ENCODE measurements at places on chromosomes 7 and 10.

GRCh38 chr10:99487125-99487807, 45.5 kb upstream of the NKX2-3 start:
- DNase-seq, result no peak

DNA sequence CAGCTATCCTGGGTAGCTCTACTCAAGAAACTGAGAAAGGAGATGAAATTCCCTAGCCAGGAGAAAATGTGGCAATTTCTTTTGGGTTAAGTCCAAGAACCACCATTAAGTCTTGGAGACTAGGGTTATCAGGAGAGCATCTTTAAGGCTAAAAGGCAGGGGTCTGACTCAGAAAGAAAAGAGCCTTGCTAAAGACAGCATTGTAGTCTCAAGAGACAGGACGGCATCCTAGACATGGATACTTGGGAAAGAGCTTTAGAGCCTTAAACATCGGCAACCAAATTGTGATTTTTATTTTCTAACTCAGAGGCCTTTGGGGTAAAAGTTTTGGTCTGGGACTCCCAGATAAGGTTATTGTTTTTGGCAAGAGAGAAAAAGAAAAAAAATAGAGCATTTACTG, 83.1 kb downstream of the FAS start:
- DNase-seq, result no peak

DNA sequence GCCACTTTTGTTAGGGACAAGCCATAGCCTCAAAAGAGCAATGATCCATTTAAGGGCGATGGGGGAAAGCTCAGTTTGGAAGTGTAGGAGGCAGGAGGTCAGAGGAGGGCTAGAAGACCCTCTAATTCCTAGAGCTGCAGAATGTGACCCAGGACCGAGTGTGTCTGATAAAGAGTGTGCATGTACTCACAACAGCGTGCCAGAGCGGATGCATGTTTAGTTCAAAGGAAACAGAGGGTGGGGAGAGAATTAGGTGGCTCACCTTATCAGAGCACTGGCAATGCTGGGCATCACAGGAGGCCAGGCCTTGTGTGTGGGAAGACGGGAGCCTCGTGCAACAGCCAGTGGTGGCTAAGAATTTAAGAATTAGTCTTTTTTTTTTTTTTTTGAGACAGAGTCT, 133.9 kb upstream of the COBL start:
- no peak for DNase-seq

- peak; percentile 34 for DNase-seq
Measured at GRCh38 chr10:21364196-21365114, 161.0 kb downstream of the SKIDA1 start.

DNA sequence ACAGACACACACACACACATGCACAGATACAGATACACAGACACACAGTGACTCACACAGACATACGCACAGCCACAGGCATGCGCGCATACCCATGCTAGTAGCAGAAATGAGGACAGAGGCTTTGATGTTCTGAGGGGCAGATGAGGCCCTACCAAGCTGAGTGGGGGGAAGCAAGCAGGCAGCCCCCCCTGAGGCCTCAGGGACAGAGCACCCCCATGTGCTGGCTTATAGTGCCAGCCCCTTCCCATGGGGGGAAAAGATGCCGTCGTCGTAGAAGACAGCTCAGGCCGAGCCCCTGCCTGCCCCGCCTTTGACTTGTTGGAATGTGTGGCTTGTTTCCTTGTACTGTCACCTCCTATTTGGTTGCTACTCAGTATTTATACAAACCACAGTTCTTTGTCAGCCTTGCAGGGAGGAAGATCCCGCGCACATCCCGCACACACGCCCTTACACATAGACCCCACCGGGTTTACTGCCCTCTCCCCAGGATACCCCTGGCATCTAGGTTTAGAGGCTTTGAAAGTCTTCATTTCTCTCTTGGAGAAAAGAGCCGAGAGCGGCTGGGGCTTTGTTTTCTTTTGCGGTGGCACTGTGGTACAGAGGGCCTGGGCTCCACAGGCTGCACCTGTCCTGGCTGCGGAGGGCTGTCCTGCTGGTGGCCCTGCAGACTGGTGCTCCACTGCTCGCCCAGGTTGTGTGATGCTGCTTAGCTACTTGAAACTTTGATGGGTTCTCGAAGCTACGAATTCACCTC, 112.5 kb downstream of the DOCK1 start:
- DNase-seq, result no peak

DNA sequence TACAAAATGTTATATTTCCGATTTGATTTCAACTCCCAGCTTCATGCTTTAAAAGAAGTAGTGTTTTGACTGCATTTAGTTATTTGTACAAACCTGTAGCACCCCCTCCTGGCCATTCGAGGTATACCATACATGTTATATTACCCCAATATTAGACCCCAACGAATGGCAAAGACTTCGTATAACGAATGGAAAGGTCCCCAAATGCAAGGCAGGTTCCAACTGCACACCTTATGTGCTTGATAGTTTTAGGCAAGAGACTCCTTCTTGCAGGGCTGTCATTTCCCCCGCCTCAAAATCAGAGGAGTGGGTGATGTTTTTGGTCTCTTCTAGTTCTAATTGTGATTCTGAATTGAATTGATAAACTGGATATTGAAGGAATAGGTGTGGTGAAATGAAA, 101.1 kb upstream of the TARP start:
- peak; percentile 64 for DNase-seq

- peak; percentile 11 for DNase-seq
Measured at GRCh38 chr7:91941450-91941849, 788 bp downstream of the AKAP9 start.

DNA sequence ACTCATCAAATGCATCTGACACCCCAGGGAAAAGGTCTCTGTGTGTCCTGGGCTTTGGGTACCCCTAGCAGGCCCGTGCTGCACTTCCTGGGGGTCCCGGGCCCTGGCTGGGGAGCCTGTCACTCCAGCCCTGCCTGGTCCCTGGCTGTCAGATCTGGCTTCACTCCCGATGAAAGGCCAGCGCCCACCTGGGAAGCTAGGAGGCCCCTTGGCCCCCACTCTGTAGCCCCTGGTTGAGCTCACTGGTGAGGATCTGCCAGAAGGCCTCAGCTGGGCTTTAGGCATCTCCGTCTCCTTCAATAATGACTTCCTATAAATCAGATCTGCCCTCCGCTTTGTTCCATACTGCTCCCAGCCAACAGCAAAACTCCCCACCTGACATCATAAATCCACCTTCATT, 64.0 kb downstream of the GOLGA7B start:
- DNase-seq, result no peak

DNA sequence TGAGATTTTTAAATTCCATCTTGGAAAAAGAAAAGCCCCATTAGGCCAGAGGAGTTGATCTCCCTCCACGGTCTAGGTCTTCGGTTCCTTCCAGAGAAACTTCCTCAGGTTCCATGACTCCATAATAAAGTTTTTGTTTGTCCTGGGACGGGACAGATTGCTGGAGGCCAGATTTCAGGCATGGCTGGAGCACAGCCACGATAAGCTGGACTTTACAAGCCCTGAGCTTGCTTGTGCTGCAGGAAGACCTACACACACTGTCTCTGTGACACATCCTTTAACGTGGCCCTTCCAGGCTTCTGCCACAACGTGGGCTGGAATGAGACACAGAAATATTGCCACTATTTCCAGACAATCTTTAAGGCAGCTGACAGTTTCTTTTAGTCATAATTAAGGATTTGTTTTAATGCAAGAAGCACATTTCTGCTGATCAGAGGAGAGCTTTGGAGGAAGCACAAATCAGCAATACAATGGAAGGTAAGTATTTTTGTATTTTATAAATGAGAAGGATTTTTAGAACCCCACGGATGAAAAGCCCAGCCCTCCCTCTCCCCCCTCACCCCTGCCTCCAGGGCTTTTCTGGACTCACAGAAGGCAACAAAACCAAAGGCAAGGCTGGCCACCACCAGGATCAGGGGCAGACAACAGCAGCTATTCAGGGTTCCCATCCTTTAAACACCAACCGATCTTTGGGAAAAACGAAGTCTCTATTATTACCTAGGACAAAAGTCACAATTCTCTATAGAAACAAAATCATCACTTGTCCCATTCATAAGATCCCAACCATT, 6.5 kb downstream of the CTBP2 start:
- DNase-seq, result no peak

GRCh38 chr7:3880228-3880987, 579.4 kb downstream of the SDK1 start:
- no peak for DNase-seq

DNA sequence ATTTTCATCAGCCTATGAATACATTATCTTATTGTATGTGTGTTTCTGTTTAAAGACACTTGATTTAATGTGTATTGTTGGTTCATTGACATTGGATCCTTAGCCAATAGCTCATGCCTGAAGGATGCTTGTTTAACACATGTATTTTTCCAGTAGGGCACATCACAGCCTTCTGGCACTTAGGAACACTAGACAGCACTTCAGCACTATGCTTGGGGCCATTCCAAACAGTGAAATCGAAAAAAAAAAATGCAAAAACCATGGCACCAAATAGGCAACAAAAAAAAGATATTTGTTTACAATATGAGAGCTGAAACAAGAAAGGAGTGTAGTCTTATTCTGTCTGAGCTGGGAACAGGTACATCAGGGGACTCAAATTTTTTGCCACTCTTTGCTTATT, 262.8 kb downstream of the SLC25A13 start:
- no peak for DNase-seq

- DNase-seq, result no peak
Measured at GRCh38 chr10:48587101-48587500, 17.8 kb downstream of the ARHGAP22 start.

- DNase-seq, result peak; percentile 28
Measured at GRCh38 chr7:30681815-30682211, 443 bp downstream of the CRHR2 start.

DNA sequence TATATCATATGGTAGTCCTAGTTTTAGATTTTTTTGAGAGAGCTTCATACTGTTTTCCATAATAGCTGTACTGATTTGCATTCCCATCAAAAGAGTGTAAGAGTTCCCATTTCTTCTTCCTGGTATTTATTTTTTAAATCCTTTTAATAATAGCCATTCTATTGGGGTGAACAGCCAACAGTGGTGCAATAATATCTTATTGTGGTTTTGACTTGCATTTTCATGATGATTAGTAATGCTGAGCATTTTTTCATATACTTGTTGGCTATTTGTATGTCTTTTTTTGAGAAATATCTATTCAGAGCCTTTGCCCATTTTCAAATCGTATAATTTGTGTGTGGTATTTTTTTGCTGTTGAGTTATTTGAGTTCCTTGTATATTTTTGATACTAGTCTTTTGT, 167.4 kb downstream of the FZD1 start:
- no peak for DNase-seq

- DNase-seq, result no peak
Measured at GRCh38 chr10:13922586-13922985, 335.8 kb downstream of the PRPF18 start.

DNA sequence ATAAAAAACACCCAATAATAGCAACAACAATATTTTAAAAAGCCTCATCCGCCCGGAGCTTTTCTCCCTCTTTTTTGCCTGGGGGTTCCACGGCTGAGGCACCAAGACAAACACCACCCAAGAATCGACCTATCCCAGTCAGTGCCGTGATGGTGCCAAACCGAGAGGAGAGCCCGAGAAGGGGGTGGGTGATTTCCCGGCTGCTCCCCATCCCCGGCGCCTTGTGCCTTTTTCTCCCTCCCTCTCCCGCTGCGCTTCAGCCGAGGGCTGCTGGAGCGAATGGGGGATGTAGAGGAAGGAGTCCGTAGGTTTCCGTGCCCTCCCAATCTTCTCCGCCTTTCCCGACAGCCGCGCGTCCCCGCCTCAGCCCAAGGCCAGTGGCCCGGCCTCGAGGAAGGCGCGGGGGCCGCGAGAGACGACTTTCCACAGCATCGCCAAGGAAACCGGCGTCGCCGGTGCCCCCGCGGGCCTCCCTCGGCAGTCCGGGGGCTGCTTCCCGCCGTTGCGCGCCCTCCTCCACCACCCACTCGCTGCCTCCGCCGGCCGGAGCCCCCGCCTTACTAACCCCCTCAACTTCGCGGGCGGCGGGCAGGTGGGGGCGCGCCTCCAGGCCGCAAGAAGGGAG, 1.3 kb downstream of the EGR2 start:
- DNase-seq, result peak; percentile 33

DNA sequence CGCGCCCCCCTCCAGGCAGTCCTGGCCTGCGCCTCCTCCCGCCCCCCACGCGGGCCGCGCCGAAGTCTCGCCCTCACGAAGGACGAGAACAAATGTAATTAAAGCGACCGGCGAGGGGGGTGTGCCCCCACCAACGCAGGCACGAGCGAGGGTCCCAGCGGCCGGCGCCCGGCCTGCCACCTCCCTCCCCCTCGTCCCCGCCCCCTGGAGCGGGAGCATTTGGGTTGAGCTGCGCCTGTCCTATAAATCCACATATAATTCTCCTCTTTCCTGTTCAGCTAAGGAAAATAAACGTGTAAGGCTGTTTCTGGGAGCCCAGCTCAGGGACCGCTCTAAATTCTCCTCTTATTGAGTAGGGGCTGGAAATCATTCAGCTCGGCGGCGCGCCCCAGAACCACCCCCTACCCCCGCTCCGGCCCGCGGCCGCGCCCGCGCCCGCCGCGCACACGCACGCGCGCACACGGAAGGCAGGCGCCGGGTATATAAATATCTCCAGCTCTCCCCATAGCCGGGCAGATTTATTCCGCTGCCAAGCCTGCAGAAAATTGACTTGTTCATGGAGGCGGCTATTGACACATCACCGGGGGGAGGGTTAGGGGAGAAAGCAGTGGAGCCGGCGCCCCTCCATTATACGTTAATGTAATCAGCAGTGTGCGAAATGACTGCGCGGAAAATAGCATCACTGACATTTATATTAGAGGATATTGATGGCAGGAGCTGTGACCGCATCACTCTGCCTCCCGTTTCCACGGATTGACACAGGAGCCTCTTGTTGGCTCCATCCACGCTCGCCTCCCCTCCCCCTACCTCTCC, 61.6 kb upstream of the BTRC start:
- DNase-seq, result peak; percentile 29

- DNase-seq, result no peak
Measured at GRCh38 chr7:138581065-138581464, 120.1 kb downstream of the SVOPL start.

- DNase-seq, result no peak
Measured at GRCh38 chr10:111079781-111080180, 3.0 kb downstream of the ADRA2A start.

- peak; percentile 25 for DNase-seq
Measured at GRCh38 chr10:46033602-46034011, 3.2 kb upstream of the NCOA4 start.

DNA sequence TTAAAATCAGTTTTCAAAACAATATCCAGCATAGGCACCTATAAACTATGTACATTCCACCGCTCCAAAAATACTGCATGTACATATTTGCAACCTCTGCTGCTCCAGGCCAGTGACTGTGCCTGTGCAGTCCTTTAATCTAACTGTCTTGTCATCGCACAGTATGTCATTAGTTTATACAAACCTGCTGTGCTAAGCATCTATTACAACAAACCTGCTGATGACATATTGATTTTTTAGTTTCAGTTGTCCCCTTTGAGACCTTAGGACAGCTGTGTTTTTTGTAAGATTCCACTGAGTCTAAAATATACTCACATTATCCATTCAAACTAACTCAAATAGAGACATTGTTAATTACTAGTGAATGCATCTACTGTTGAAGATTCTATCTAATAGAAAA, 33.1 kb downstream of the SEMA3C start:
- DNase-seq, result no peak

Data from endothelial cell (in vitro differentiated cells).